ENCODE measurements at places on chromosomes 7 and 10.

DNA sequence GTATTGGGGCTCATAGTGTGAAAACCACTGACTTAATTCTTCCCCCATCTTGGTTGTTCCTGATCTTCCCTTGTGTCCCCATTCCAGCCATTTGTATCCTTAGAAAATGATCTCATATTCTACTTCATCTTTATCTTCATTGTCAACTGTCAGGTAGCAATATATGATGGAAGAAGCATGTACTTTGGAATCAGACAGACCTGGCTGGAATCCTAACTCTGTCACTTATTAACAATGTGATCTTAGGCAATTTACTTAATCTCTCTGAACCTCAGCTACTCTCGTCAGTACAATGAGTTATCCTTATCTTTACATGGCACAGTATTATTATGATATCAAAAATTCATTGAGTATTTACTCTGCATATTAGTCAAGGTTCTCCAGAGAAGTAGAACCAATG lies 10.1 kb downstream of the CFTR start:
- no peak for DNase-seq

DNA sequence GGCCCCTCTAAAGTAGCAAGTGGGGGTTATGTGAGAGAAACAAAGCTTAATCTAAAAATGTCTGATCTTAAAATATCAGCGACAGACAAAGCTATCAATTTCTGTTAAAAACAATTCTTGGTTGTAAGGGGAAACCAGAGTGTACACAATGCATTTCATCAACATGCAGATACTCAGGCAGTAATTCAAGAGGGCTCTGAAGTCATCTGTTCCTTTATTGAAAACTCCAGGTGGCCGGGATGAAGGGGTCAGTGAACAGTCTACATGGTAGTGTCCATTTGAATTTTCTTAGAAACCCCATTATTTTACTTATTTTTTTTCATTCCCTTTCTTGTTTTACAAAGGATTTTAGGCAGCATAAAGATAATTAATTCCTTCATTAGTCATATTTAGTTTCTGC lies 36.7 kb upstream of the BTBD16 start:
- DNase-seq: no peak

DNA sequence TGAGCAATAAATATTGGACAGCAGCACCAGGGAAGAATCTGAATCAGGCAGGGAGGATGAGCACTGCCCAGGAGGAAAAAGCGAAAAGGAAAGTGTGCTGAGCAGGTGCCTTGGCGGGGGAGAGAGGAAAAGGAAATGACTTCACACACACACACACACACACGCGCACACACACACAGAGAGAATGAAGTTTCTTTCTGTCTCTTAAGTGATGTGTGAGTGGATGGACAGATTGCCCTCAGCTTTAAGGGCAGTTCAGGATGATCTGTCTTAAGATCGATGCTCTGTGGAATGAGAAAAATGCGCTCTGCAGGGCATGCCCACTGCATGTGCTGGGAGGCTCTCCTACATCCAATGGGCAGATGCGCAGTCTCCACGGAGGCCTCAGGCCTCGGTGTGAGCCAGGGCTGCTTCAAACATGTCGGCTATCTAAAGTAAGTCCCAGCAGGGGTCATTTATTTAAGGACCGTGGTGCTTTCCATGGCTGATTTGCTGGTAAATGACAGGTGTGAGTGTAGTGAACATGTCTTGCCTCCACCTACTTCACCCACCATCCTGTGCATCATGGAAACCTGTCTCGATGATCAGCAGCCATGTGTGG lies 2.5 kb upstream of the ACBD5 start:
- peak; percentile 48 for DNase-seq

DNA sequence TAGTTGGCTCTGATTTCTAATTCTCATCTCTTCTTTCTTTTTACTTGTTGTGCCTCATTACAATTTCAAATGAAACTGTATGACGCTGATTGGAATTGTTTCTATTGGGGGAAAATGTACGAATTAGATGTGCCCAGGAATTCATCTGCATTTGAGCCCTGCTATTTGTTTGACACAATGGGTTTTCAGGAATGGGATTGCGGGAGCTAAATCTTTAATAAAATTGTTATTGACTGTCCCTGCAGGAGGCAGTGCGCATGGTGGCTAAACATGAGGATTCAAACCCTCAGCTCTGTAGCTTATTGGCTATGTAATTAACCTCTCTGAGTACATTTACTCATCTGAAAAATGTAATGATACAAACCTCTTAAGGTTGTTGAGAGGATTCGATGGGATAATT lies 181.6 kb downstream of the NXPH1 start:
- no peak for DNase-seq

DNA sequence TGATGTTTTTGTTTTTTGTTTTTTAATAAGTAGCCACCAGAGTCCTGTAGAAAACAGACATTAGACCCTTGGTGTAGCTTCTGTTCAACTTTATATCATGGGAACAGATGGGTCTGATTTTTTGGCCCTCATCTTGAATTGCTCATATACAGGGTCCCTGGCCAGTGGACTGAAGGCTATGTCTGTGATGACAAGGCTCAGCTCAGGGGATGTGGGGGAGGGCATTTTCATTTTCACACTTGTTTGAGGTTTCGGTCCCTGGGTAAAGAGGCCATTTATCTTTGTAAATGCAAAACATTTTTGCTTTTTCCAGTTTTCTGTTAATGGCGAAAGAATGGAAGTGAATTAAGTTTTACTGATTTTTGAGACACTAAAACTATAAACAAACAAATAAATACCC lies 257.6 kb upstream of the PHYHIPL start:
- no peak for DNase-seq

DNA sequence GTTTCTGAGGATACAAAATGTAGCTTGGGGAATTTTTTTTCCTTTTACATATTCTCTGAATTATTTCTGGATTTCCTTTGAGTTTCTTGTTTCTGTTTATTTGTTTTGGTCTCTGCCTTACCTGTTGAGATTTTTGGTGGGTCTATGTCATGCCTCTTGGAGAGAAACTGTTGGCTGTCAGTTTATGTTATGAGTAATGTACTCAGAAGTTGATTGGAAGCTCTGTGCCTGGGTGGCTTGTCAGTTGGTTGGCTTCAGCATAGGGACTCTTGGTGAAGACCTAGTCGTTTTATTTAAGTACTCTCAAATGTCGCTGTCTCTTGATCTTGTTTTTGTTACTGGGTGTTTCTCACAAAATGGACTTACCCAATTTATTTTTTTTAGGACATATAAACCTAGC lies 132.4 kb downstream of the CDK14 start:
- no peak for DNase-seq

DNA sequence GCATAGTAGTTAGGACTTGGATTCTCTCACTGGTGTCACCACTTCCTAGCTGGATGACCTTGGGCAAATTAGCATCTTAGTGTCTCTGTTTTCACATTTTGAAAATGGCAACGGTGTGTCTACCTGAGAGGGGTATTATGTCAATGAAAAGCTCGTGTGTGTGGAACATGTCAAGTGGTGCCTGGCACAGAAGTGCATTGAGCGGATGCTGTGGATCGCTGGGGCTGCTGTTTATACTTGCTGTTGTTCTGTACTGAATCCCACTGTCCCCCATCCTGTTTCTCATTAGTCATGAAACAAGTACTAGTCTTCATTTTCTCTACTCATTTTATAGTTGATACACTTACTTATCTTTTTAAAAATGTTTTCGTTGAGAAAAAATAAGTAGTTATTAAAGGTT lies 26.1 kb downstream of the RBM33 start:
- no peak for DNase-seq

DNA sequence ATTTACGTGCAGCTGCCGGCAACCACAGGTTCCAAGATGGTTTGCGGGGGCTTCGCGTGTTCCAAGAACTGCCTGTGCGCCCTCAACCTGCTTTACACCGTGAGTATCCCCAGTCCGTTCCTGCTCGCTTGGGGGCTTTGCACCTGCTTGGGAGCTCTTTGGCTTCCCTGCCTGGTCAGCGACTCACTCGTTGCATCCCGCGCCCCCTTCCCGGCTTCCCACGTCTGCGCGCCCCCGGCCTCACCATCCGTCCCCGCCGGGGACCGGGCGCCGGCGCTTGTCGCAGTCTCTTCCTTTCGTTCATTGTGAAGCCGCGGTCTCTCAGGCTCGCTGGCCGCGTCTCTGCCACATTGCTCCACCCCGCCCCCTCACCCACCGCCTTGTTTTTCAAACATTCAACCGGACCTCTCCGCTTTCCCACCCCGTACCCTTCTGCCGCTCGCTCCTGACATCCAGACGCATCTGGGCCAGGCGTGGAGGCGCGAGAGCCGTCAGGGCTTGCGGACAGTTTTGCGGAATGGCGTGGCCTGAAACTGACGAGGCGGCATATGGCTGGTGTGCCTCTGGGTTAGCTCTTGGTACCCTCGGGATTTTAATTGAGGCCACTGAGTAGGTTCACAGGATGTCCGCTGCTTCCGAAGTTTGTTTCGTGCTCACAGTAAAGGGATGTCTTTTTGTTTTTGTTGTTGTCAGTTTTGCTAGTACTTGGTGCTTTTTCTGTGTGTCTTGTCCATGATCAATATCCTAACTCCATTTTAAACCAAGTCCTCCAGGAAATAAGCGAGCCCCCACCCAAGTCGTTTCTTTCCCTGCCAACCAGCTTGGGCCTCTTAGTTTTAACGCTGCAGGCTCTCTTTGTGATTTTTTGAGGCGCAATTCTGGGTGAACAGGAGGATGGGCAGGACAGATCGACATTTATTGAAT lies 639 bp downstream of the TSPAN13 start:
- no peak for DNase-seq

DNA sequence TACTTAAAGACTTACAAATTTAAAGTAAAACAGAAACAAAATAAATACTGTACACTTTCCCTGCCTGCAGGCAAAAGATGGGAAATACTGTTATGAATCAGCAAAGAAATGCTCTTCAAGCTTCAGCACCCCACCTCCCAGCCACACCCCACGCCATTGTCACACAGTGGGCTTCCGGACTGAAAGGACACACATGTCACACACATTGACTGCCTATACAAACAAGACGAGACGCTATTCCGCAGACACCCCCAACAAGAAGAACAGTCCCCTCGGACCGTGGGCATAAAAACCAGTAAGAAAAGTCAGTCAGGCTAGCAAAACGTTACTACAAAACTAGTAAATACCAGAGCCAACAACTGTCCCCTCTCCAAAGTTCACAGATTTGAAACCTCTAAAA lies 22.2 kb upstream of the PARP12 start:
- DNase-seq: no peak

DNA sequence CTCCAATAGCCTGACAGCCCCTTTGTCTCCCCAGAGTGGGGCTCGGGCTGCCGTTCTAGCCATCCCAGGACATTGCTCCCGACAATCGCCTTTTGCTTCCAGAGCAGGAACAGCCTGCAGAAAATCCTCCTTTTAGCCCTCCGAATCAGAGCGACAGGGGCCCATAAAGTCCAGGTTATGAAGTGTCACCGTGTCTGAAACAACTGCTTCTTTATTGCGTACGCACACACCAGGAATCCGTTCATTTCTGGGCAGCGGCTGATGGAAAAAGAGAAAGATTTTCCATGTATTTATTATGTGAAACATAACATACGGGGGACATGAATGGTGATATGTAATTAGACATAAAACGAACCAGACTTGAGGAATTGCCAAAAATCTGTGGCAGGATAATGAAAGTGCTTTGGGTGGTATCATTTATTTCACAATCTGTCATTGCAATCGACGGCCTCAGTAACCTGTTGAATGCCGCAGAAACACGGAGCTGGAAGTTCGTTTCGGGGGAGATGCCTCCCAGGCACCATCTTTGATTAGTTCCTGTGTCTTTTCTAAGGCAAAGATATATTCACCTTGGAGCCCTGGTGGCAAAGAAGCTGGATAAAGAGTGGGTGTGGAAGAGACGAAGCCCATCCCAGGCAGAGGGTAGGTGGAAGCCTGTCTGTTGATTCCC lies 48.1 kb downstream of the FAM241B start:
- no peak for DNase-seq

GRCh38 chr7:33842150-33842549 lies 63.2 kb upstream of the BMPER start:
- no peak for DNase-seq

GRCh38 chr10:110009736-110010475 lies 2.1 kb downstream of the ADD3 start:
- DNase-seq: no peak
